ENCODE measurements at places on chromosomes 16 and 17.

DNA sequence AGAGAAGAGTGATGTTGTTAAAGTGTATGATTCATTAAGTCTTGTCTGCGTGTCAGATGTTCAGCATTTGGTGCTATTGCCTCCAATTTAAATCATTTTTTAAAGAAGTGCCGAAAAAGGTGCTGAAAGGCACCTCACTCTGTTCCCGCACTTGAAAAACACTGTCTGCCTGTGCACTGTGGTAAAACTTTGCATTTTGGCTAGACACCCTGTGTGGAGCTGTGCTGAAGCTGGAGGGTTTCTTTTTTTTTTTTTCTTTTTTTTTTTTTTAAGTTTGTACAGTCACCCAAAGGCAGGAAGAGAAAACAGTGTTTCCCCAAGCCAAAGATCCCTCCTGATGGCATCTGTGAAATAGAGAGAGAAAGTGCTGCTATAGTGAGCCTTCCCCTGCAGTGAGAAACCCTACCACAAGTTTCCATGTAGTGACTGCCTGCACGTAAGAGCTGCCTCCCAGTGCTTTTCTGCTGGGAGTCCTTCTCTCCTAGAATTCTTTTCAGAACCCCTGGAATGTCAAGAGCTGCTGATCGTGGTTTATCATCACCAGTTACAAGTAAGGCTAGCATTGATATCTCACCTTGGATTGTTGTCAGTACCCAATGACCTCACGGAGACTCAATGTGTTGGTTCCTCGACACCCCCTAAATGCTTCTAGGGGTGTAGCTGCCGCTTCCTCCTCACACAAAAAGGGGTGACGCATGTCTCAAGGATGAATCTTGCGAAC, 116.0 kb upstream of the SOX9 start:
- DNase-seq: no peak

DNA sequence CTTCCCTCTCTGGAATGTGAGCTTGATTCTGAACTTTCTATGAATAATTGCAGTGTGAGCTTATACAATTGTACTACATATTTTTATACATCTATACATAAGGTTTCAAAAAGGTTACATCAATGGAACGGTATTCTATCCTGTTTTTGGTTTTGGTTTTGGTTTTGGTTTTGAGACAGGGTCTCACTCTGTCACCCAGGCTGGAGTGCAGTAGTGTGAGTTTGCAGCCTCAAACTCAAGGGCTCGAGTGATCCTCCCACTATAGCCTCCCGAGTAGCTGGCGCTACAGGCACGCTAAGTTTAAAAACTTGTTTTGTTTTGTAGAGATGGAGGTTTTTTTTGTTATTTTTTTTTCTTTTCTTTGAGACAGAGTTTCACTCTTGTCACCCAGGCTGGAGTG, 1.1 kb downstream of the CTRB1 start:
- peak; percentile 24 for DNase-seq

GRCh38 chr16:66422366-66422765, 4.7 kb upstream of the BEAN1 start:
- DNase-seq: no peak

DNA sequence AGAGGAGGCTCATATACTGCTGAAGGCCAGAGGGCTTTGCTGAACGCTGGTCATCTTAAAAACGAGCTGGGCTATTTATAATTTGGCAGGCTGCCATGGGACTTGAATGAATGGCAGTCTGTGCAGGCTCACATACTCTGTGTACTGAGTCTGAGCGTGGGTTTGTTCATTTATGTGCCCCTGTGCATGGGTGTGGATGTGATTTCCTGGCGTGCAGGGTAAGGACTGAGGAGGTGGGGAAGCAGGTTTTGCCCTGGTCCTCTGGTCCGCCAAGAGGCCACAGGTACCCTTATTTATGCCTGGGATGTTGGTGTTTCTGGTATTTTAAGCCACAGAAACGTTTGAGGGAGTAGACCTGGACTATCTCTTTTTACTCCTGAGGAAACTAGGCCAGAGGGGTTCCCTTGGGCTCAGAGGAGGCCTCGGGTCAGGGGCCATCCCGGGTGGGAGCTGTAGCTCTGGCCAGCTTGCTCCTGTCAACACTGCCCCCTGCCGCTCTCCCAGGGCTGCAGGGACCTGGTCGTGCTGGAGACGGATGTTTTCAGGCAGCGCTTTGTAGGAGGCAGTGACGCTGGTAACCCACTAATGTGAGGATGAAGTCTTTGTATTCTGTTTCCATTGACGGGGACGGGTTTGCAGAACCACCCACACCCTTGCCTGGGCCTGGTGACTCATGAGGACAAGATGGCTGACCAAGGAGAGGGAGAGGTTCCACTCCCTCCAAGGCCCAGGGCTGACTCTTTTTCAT, 184.4 kb downstream of the MSI2 start:
- DNase-seq: peak; percentile 81

GRCh38 chr16:71467810-71468209, 5.8 kb upstream of the ZNF23 start:
- no peak for DNase-seq

DNA sequence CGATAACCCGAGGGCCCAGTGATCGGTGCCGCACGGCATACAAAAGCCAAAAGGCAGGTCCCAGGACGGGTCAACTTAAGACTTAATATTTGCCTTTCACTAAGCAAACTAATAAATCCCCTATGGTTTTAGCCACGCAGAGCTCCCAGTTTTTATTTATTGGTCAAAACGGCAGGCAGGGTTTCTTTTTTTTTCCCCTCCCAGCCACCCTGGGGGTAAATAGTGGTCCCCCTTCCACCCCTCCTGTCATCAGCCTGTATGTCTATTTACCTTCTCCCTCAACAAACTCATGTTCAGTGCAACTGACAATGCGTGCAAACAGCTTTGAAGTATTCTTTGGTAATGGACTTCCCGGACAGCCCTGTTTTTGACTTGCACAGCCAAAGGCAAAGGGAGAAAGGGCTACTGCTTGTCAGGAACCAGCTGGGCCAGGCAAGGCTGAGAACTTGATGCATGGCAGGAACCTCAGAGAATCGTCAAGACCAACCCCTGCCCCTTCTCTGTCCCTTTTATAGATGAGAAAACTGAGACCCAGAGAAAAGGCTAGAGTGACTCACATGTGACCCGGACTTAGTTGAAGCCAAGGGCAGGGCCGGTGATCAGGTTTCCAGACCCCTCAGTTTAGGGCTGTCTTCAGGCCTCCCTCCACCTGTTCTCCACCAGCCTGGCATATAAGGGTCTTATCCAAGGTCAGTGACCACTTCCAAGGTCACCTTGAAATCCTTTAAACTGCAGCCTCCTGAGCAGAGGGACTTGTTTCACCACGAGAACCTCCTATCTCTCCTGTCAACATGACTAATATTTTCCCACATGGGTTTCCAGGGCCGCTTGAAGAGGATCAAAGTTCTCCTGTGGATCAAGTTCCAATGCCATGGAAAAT, 279.0 kb downstream of the SOX9 start:
- no peak for DNase-seq

DNA sequence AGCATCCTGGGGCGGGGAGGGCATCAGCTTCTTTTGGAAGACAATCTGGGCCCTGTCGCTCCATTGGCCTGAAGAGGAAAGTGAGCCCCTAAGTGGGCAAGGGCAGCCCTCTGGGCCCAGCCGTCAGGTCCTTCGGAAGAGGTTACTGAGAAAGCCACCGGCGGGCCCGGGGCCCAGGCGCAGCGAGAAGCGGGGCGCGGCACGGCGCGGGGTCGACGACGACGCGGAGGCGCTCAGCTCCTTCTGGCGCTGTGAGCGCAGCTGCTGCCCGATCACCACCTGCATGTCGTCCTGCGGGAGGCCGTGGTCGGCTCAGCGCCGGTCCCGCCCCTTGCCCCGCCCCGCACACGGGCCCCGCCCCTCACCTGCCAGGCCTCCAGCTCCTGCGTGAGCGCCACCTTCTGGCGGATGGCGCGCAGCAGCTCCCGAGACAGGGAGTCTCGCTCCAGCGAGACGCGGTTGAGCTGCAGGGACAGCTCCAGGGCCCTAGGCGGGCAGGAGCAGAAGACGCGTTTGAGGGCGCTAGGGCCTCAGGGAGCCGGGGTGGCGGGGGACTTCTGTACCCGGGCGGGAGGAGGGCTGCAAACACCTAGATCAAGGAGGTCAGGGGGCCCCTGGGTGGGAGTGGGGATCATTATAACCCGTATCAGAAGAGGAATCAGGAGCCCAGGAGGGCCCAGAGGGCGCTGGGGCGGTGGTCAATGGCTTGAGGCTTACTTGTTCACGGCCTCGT, 4.3 kb downstream of the THOC6 start:
- peak; percentile 83 for DNase-seq

DNA sequence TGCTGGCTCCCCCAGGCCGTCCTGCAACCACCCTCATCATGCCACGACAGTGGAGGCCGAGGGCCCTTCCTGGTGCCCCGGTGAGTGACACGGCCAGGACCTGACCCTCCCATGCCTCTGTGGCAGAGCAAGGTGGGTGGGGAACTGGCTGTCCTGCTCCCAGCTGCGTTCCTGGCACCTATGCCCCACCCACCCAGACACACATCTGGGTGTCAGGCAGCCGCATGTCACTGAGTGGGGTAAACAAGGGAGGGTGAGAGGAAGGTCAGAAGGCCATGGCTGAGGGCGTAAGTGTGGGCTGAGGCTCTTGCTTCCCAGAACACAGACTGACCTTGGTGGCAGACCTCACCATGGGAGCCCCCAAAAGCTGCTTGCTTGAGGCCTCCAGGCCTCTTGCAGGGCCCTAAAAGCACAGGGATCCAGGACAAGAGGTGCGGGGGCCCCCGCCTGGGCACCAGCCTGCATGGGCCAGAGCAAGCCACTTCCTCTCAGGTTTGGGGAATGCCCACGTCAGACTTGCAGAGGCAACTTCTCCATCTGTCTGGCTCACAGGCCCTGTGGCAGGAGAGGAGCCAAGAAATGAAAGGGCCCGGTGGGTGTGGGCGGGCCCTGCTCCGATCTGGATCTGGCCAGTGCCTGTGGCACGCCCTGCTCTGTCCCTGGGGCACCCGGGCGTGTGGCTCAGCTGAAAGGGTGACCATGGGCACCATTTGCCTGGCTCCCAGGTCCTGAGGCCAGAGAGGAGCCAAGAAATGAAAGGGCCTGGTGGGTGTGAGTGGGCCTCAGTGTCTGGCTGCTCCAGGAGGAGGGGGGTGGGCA, 3.9 kb upstream of the CCDC57 start:
- DNase-seq: peak; percentile 99

DNA sequence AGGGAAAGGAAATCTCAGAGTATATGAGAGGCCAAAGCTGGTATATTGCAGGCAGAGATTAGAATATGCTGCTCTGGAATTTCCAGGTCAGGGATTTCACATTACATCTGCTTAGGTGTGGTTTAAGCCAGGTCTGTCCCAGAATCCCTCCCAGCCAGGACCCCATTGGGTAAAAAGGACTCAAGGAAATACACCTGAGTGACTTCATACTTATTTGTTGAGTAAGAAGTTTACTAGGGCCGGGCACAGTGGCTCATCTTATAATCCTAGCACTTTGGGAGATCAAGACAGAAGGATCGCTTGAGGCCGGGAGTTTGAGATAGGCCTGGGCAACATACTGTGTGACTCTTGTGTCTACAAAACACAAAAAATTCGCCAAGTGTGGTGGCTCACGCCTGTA, 7.2 kb downstream of the PIPOX start:
- no peak for DNase-seq

DNA sequence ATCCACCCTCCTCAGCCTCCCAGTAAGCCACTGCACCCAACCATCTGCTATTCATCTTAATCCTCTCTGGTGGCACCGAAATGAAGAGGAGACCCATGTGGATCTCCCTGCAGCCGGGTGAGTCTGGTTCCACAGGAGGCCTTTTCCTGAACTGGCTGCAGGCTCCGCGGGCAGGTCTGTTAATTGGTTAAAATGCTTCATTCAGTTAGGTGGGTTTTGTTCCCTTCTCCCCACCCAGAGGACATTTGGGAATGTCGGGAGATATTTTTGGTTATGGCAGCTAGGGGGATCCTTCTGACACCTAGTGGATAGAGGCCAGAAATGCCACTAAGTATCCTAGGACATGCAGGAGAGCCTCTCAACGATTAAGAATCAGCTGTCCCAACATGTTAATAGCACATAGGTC, 16.7 kb downstream of the C16orf54 start:
- peak; percentile 48 for DNase-seq

GRCh38 chr16:24208710-24209109, 47.4 kb upstream of the CACNG3 start:
- no peak for DNase-seq

- no peak for DNase-seq
Observed at GRCh38 chr16:8740775-8741355, 56.6 kb downstream of the TMEM186 start.

- peak; percentile 15 for DNase-seq
Observed at GRCh38 chr17:49459401-49459984, 35.6 kb upstream of the NGFR start.

DNA sequence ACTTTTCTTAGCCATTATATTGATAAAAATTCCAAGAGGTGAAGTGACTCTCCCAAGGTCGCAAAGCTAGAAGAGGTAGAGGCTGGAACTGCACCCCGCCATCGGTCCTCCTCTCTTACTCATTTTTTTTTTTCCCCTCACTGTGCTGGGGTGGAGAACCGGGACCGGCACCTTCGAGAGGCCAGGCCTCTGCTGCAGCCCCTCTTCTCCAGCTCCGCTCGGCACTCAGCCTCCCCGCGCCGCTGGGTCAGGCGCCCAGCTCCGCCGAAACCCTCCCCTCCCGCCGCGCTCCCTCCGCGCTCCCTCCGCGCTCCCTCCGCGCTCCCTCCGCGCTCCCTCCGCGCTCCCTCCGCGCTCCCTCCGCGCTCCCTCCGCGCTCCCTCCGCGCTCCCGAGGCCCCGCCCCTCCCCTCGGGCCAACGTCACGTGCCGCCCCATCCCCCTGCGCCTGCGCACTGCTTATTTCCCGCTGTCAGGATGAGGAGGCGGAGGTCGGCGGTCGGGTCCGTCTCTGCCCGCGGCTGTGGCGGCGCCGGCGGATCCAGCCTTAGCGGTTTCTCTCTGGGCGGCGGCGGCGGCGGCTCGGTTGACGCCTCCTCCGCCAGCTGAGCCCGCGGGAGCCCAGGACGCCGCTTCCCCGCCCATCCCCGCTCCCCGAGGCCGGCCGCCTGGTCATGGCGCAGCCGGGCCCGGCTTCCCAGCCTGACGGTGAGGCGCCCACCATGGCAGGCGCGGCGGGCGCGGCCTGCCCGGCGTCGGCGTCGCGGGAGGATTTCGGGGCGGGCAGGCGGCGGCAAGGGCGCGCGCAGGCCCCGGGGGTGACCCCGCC, at the start of gene RABEP1:
TSS of gene RABEP1 (plus strand) at position 471 of the 828 bp plus-strand sequence. CDS start at position 674, 203 bp downstream.
- peak; percentile 89 for DNase-seq

DNA sequence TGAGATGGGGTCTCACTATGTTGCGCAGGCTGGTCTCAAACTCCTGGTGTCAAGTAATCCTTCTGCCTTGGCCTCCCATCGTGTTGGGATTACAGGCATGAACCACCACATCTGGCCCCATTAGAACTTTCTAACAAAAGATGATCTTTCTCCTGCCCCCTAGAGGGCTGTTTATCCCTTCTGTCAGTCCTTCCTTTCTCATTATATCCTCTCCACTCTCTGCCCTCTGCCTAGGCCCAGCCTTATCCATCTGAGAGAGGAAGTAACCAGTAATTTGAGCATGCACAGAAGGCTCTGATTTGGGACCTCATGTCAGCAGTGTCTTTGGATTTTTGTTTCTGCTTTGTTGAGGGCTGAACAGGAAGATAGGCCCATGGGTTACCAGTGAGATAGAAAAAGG, 4.4 kb upstream of the DHX40 start:
- DNase-seq: peak; percentile 70

GRCh38 chr17:3796110-3796821, 4.7 kb downstream of the ITGAE start:
- DNase-seq: no peak
